Endothelial cell of umbilical vein (primary cell): ENCODE measurements at places on chromosomes 16 and 17. TPM values are rescaled to one million over a fixed set of nuclear protein-coding genes. Genes with fewer than 3 reads are reported as not detected.

DNA sequence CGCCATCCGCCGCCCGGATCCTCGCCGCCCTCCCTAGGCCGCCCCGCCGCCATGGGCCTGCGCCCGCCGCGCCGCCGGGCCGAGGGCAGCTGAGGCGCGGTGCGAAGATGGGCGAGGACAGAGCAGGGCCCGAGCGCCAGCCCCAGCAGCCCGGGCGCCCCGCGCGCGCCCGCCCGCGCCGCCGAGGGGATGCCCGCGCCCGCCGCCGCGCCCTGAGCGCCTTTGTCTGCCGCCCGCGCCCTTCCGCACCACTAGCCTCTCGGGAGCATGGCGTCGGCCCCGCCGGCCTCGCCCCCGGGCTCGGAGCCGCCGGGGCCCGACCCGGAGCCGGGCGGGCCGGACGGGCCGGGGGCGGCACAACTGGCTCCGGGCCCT, 278 bp downstream of the RAB11FIP3 start:
- DNase-seq, result no peak

GRCh38 chr17:57391076-57391825, 134.9 kb downstream of the MSI2 start:
- no peak for DNase-seq

DNA sequence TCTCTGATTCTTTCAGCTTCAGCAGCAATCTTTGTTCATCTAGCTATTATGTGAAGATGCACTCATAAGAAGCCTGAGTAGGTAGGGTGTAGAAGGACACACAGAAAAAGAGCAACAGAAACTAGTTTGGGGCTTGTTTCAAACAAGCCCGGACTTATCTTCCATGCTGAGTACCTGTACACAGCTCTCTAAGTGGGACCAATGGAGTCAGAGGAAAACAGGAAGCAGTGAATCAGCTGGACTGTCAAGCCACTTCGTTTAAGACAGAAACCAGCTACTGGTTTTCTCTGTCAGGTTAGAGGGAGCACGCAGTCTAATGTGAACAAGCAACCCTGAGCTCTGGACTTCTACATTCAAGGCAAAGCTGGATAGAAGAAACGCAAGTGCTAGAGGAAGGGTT, 16.0 kb downstream of the MAP2K6 start:
- DNase-seq, result peak; percentile 80

Gene KRTAP16-1
- not detected in 2 replicates for total RNA-seq

- peak; percentile 59 for DNase-seq
These were observed 30.0 kb downstream of the USP10 start for GRCh38 chr16:84729716-84730320.

DNA sequence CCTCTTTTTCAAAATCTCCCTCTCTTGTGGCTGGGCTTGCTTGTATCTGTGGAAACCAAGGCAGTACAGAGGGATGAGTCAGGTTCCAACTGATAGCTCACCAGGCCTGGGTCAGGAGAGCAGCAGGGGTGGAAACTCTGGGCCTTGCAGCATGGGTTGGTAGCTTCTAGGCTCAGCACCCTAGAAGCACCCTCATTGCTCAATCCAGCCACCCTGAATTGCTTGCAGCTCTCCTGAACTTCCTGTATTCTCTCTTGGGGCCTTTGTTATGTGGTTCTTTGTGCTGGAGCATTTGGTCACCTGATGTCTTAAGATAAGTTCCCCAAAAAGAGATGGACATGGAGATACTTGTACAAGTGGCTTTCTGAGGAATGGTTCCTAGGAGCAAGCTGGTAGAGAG, 169.4 kb downstream of the IRX5 start:
- DNase-seq, result no peak

Gene MED13
- total RNA-seq, result 49.6 and 52.3 TPM in 2 replicates

- DNase-seq, result peak; percentile 79
These were observed 52.5 kb downstream of the NFAT5 start for GRCh38 chr16:69618307-69618706.

DNA sequence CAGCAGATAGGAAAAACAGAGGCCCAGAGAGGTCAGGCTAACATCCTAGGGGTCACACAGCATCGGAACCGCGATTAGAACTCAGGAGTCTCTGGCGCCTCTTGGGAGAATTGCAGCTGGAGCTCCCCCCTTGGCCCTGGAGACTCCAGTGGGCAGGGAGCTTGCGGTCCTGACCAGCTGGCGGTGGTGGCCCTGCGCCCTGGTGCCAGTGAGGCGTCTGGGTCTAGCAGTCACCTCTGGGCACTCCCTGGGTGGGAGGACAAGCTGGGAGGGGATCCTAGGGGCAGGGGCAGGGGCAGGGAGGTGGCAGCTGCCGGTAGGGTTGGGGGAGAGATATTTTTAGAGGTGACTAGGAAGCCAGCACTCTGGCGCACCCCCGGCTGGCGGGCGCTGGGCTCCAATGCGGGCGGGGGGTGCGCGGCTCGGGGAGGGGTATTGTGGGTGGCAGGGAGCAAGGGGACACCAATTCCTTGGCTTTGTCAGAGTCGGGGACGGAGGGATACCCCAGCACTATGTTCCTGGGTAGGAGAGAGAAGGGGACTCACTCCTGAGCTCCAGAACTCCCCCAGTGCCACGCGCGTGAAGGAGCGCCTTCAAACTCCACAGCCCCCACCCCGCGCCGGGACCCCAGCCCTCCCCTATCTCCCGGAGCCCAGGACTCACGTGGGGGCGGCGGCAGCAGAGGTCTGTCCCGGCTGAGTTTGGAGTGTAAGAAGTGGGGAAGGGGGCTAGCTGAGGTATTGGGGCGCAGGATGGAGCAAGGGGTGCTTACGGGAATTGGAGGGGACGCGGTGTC, 584 bp downstream of the PHOSPHO1 start:
- DNase-seq, result no peak

Gene HOXB9
- total RNA-seq, result 0.69 and 1.1 TPM in 2 replicates

GRCh38 chr17:57138030-57138911, 53.2 kb downstream of the AKAP1 start:
- DNase-seq, result no peak

Gene KRT16
- not detected in 2 replicates for total RNA-seq

Gene HCRT
- total RNA-seq, result not detected in 2 replicates
